ENCODE measurements at places on chromosomes 11 and 22. TPM values are rescaled to one million over a fixed set of nuclear protein-coding genes. Genes with fewer than 3 reads are reported as not detected.
A peak's percentile ranks its signal among the peaks of the same experiment; 100 is the strongest.

Gene ME3
- 12.4 TPM for total RNA-seq

Gene ETS1
- 1.0 TPM for total RNA-seq

Gene LGALS12
- total RNA-seq: not detected

Gene OR6T1
- not detected for total RNA-seq

Gene USH1C
- total RNA-seq: not detected

Gene OR51B5
- total RNA-seq: not detected

Gene OR8D1
- not detected for total RNA-seq

Gene SCUBE2
- 2.5 TPM for total RNA-seq

Gene MS4A18
- not detected for total RNA-seq

Gene SPDYC
- total RNA-seq: not detected

- DNase-seq: no peak
Measured at GRCh38 chr11:93116641-93117441, 81.0 kb downstream of the SLC36A4 start.

- DNase-seq: no peak
Measured at GRCh38 chr22:41933411-41934177, 7.0 kb upstream of the TNFRSF13C start.

DNA sequence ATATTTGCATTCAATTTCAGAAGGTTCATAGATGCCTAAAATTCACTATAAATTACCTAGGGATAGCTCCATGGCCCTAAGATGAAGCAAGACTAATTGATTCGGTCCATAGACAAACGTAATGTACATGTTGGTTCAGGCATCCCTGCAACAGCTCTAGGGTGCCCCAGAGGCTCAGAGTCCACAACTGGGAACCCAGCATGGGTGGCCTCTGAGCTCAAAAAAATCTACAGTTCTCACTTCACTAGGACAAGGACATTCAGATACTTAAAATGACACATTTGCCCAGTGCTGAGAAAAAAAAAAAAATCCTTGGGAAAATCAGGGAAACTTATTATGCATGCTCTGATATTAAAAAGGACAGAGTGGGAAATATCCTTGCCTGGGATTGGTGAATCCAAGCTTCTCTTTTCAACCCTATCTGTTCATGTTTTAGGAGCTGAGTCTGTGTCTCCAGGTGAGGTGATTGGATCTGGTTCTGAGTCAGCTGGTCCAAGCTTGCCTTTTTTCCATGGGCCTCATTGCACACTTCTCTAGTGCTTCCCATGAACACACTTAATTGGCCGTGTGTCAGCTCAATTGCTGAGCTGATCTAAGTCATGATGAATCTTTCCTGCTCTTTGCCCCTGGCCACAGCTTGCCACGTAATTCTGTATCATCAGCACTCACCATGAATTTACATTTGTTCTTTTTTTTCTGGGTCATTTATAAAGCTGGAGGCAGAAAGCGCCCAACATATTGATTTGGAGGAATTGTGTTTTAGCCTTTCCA, 116.3 kb upstream of the RCN1 start:
- no peak for DNase-seq

- DNase-seq: no peak
Measured at GRCh38 chr22:27583856-27584255, 217.7 kb downstream of the MN1 start.

- DNase-seq: peak; percentile 23
Measured at GRCh38 chr11:117315285-117316196, 515 bp downstream of the BACE1 start.

DNA sequence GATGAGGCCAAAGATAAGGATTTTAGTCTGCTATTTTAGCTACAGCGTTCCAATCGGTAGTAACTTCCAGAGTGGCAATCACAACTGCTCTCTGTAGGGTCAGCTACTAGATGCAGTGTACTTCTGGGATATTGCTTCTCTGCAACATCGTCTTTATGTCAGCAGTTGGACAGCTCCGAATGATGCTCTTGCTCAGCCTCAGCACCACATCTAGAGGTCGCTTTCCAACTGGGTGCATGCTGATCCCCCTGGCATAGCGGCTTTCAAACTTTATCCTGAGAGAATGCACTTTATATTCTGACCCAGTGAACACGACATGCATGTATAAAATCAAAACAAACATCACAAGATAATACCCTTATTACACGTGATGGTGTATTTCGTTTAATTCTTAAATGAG, 219.6 kb downstream of the C11orf87 start:
- DNase-seq: no peak

- DNase-seq: no peak
Measured at GRCh38 chr11:6196396-6196795, 2.6 kb upstream of the OR52W1 start.

DNA sequence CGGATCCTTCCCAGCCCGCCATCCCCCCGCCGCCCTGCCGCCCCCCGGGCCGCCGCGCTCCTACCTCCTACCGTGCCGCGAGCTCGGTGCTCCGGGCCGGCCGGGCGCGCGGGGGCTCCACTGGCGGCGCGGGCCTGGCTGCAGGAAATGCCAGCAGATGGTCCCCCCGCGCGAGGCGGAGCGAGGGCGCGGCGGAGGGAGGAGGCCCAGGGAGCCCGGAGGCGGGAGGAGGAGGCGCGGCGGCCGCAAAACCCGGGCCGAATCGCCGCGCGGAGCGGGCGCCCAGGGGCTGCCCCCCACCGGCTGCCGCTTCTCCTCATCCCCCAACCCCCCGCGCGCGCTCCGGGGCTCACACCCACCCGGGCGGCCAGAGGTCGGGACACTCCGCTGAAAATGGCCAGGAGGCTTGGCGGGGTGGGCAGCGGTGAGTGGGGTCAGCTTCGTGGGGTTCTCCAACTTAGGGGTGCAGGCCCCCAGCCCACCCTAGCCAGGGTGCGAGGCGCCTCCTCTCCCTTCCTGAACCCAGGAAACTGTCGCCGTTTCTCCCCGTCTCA, at the start of gene OSBPL5:
Gene OSBPL5 (minus strand): TSS at position 159 of the 554 bp plus-strand sequence. CDS start 36,162 bp downstream, outside the sequence.
- peak; percentile 85 for DNase-seq

DNA sequence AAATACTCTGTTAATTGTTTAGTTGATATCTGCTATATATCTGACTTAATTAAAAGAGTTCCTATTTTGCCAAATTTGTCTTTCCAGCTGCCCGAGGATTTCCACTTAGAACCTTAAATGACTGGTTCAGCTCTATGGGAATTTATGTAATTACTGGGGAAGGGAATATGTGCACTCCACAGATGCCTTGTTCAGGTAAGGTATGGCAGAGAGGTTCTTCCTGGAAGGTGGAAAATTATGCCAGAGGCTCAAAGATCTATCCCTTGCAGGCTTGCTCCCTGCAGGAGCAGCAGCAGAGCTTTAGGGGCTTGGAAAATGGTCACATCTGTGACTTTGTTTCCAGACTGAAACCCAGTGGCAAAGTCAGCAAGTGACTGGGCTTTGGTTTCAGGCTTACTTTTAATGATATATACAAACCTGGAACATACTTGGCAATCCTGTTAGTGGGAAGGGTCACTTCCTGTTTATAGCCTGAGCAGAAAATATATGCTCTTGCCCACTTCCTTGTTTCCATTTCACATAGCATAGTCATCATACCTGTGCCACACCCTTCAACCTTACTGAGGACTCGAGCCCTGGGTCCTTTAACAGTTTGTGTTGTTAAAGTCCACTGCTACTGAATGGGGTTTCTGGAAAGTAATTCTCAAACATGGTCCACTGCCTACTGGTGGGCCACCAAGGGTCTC, 23.7 kb downstream of the WBP2NL start:
- DNase-seq: no peak

- no peak for DNase-seq
Measured at GRCh38 chr22:48197189-48197690, 1434.8 kb downstream of the TBC1D22A start.

- DNase-seq: peak; percentile 14
Measured at GRCh38 chr11:1153951-1154493, 3.7 kb upstream of the MUC5AC start.

Measured in glutamatergic neuron (in vitro differentiated cells).